ENCODE measurements at places on chromosomes 5 and 9. TPM values are rescaled to one million over a fixed set of nuclear protein-coding genes. Genes with fewer than 3 reads are reported as not detected.

DNA sequence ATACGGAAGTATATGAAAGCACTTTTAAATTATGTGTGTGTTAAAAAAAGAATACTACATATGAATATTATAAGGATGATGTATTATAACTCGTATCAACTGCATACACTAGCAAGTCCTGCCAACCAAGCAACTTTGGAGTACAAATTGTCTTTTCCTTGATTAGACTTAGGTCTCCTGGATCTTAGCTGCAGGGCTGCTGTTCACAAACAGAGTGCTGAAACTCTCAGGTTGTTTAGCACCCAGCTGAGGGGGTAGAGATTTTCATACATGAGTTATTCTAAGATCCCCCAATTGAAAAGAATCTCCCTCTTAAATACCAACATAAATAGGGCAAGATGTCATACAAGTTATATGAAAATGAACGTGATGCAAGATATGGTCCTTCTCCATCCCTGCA is 149.8 kb upstream of the TNC start:
- no peak for DNase-seq
- no peaks in the 10 kb centered on the region for H3K36me3 ChIP-seq
- no peaks in the 10 kb centered on the region for H3K4me1 ChIP-seq
- peaks cover 9% of the 10 kb centered on the region for H3K27me3 ChIP-seq
- H3K4me3 ChIP-seq, result no peak overlapping the region

GRCh38 chr5:90477073-90477472 is 2.4 kb downstream of the POLR3G start:
- H3K27ac ChIP-seq, result no peak overlapping the region
- no peak for DNase-seq
- no peaks in the 10 kb centered on the region for H3K27me3 ChIP-seq
- no peak overlapping the region for H3K4me3 ChIP-seq

DNA sequence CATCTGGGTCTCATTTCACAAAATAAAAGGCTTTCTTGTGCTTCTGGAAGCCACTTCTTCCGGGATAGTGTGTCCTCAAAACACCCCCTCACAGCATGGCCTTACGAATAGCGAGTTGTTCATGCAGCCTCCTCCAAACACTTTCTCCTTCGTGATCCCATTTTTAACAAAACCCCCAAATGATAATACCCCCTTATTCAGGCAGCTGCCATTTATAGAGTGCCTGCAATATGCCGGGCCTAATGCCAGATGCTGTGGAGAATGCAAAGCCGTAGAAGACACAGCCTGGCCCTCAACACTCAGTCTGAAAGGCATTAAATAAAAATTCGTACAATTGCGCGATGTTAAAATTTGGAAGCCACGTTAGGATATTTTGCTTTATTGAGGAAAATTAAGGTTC is 66.4 kb upstream of the SLC44A1 start:
- H3K27me3 ChIP-seq, result no peaks in the 10 kb centered on the region
- DNase-seq, result no peak
- H3K36me3 ChIP-seq, result no peaks in the 10 kb centered on the region
- H3K4me1 ChIP-seq, result no peaks in the 10 kb centered on the region
- no peak overlapping the region for H3K4me3 ChIP-seq

DNA sequence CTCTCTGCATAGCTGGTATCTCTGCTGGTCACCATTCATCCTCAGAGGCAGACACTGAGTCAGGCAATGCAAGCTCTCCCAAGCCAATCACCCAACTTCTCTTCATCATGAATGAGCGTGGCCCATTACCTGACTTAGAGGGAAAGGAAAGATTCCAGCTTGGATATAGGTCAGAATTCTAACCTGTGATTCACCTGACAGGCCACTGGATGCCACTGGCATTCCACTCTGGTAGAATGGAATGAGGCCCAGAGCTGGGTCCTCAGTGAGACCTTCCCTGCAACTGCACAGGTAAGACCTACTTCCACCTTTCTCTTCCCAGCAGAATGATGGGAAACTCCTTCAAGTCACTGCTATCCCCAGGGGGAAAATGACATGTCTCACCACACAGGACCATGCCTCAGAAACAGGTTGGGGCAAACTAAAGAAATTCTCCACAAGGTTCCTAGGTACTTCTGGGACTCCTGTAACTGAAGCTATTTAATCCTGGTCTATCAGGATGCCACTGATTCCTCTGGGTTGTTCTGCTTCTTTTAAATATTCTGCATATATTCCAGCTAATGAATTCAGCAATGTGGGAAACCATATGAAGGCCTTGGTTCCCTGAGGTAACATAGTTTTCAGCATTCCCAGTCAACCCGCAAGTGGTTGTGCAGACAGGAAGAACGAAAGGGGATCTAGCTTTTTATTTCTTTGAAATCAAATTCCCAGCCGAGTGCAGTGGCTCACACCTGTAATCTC is 62.0 kb downstream of the SUSD1 start:
- H3K27me3 ChIP-seq, result no peaks in the 10 kb centered on the region
- DNase-seq, result no peak
- no peak overlapping the region for H3K27ac ChIP-seq
- H3K36me3 ChIP-seq, result peaks cover 18% of the 10 kb centered on the region
- H3K4me3 ChIP-seq, result no peak overlapping the region

- peak overlapping the region; percentile 65 for H3K4me3 ChIP-seq
- peaks cover 17% of the 10 kb centered on the region for H3K4me1 ChIP-seq
- no peaks in the 10 kb centered on the region for H3K27me3 ChIP-seq
- H3K36me3 ChIP-seq, result no peaks in the 10 kb centered on the region
These were observed 15.3 kb downstream of the MYMK start for GRCh38 chr9:133509179-133510083.

DNA sequence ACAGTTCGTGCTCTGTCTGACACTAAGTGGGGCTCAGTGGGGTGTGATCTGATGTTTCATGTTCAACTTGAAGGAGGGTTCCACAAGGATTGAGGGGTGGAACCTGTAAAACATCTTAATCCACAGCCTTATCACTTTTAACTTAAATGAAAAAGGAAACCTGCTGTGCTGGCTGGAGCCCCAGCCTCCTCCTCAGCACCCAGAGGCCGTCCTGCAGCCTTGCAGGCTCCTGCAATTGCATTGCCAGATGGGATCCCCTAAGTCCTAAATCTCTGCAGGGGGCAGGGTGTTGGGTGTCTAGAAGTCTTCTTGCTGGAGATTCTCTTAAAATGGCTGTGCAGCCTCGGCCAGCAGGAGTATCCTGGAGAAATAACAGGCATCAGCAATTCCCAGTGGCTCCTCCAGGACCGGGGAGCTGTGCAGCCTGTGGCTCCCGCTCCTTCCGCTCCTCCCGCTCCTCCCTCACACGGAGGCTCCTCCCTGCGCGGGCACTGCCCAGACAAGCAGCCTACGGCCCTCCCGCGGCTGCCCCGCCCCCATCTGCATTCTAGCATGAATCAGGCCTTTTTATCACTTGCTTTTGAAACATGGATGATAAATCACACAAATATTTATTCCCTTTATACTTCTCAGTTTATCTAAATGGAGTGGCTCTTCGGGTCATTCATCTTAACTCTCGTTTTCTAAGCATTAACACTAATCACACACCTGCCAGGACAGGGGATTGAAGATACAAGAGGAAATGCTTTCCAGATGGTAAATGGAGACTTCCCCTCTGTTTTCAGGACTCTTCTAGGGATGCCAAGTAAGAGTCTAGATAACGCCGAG is 131.0 kb downstream of the ADAMTS16 start:
- no peaks in the 10 kb centered on the region for H3K4me1 ChIP-seq
- no peak overlapping the region for H3K4me3 ChIP-seq
- H3K27me3 ChIP-seq, result peaks cover 2% of the 10 kb centered on the region
- H3K36me3 ChIP-seq, result no peaks in the 10 kb centered on the region
- no peak overlapping the region for H3K27ac ChIP-seq

DNA sequence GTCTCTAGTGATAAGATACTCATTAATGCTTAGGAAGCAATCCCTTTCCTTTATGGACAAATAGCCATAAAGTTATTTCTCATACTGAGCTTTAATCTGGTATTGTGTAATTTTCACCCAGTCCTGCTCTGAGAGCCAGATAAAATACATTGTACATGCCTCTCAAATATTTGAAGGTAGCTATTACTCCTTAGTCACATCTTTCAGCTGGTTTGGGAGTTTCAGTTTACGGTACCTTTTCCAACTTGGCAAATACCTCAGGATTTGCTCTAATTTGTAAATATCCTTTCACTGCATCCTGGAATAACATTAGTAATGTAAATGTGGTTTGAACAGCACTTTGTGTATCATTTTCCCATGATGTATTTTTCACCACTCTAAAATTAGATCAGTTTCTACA is 47.4 kb downstream of the ABHD17B start:
- H3K4me3 ChIP-seq, result no peak overlapping the region
- H3K27ac ChIP-seq, result no peak overlapping the region
- peaks cover 70% of the 10 kb centered on the region for H3K36me3 ChIP-seq
- H3K27me3 ChIP-seq, result no peaks in the 10 kb centered on the region
- DNase-seq, result no peak

DNA sequence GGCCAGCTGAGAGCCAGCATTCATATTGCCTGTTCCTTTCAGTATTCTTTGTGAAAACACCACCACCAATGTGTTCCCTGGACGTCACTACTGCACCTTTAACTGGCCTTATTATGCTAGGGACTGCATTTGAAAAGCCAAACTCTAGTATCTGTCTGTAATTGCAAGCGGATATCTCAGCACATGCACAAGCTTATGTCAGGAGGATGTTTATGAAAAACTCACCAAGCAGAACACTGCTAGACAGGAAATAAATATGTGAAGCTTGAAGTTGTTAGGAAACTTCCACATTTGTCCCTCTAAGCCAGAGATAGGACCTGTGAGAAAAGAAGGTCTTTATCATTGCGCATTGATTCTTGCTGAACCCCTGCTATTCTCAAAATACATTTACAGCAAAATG is 135.4 kb upstream of the CCDC152 start:
- peaks cover 4% of the 10 kb centered on the region for H3K27me3 ChIP-seq
- no peak overlapping the region for H3K27ac ChIP-seq
- H3K4me3 ChIP-seq, result no peak overlapping the region
- no peaks in the 10 kb centered on the region for H3K4me1 ChIP-seq

- H3K4me3 ChIP-seq, result no peak overlapping the region
- H3K27me3 ChIP-seq, result no peaks in the 10 kb centered on the region
- no peaks in the 10 kb centered on the region for H3K4me1 ChIP-seq
- no peak for DNase-seq
- H3K36me3 ChIP-seq, result no peaks in the 10 kb centered on the region
These were observed 255.9 kb downstream of the PSAT1 start for GRCh38 chr9:78552802-78553201.

DNA sequence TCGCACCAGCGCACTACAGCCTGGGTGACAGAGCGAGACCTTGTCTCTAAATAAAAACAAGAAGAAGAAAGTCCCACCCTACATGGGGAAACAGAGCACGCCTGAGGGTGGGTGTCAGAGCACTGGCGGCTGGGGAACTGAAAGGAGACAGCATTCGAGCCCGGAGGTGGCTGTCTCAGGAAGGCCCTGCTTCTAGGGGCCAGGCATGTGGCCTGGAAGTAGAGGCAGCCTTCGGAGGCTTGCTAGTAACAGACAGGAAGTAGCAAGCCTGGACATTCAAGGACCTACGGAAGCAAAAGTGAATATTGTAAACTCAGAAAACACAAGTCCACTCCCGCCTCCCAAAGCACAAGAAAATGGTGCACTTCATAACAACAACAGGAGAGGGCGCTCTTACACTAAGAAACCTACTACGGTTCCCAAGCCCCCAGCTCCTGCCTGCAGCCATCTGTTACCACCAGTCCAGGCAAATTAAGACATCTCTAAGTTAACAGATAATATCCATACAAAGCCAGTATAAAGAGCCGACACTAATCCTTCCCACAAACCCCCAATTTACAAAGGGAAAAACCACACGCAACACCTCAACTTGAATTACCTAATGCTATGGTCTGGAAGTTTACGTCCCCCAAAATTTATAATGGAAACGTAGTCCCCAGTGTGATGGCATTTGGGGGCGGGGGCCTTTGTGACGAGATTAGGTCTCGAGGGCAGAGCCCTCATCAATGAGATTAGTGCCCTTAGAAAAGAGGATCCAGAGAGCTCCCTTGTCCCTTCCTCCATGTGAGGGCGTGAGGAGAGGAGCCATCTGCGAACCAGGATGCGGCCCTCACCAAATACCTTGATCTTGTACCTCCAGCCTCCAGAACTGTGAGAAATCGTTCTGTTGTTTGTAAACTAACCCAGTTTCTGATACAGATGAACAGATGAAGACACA is 7.7 kb downstream of the RASGEF1C start:
- H3K27ac ChIP-seq, result no peak overlapping the region
- H3K36me3 ChIP-seq, result no peaks in the 10 kb centered on the region
- DNase-seq, result peak; percentile 28
- H3K27me3 ChIP-seq, result peaks cover 2% of the 10 kb centered on the region
- no peaks in the 10 kb centered on the region for H3K4me1 ChIP-seq

GRCh38 chr9:137505421-137506140 is 44.6 kb downstream of the PNPLA7 start:
- H3K27me3 ChIP-seq, result no peaks in the 10 kb centered on the region
- peaks cover 4% of the 10 kb centered on the region for H3K4me1 ChIP-seq
- DNase-seq, result no peak
- H3K36me3 ChIP-seq, result peaks cover 8% of the 10 kb centered on the region
- H3K4me3 ChIP-seq, result no peak overlapping the region

- H3K4me3 ChIP-seq, result no peak overlapping the region
- no peak overlapping the region for H3K27ac ChIP-seq
- H3K27me3 ChIP-seq, result no peaks in the 10 kb centered on the region
- H3K36me3 ChIP-seq, result no peaks in the 10 kb centered on the region
These were observed 36.7 kb downstream of the LPAR1 start for GRCh38 chr9:111001526-111001925.

- no peaks in the 10 kb centered on the region for H3K27me3 ChIP-seq
- peaks cover 77% of the 10 kb centered on the region for H3K36me3 ChIP-seq
- peak overlapping the region; percentile 79 for H3K27ac ChIP-seq
- peak; percentile 77 for DNase-seq
These were observed 36.7 kb downstream of the FAXDC2 start for GRCh38 chr5:154813736-154814135.

DNA sequence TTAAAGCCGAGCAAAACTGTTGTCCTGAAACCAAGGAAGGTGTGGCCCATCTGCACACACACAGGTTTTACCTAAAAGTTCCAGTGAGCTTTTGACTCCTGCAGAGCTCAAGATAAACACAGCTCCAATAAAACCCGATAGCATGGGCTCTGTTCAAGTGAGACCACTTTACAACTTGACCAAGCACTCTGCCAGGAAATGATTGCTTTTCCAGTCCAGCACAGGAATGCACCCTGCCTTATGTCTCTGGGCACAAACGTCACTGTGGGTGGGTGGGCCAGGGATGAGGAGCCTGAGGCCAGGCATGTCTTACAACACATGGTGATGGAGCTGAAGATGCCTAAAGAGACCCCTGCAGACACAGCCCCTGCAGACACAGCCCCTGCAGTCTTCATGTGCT is 115.3 kb downstream of the ROR2 start:
- no peak overlapping the region for H3K27ac ChIP-seq
- H3K4me1 ChIP-seq, result peaks cover 3% of the 10 kb centered on the region
- peaks cover 6% of the 10 kb centered on the region for H3K27me3 ChIP-seq
- no peak overlapping the region for H3K4me3 ChIP-seq

- no peak for DNase-seq
- no peak overlapping the region for H3K27ac ChIP-seq
- H3K36me3 ChIP-seq, result no peaks in the 10 kb centered on the region
- peaks cover 3% of the 10 kb centered on the region for H3K27me3 ChIP-seq
These were observed 216.2 kb upstream of the ACTBL2 start for GRCh38 chr5:57698802-57699201.

The DPM2 gene
- total RNA-seq, result 53.8 TPM

The DDX4 gene
- 0.23 TPM for total RNA-seq
